ENCODE measurements at places on chromosomes 16 and 17. TPM values are rescaled to one million over a fixed set of nuclear protein-coding genes. Genes with fewer than 3 reads are reported as not detected.

- no peaks in the 10 kb centered on the region for H3K36me3 ChIP-seq
- H3K27me3 ChIP-seq, result peaks cover 37% of the 10 kb centered on the region
- H3K4me3 ChIP-seq, result peak within 1 kb of the TSS; percentile 35
- no peak within 1 kb of the TSS for H3K27ac ChIP-seq
- no peak for DNase-seq
Measured at GRCh38 chr17:48545022-48545375, at the start of gene HOXB2. Gene HOXB2 (minus strand): TSS chr17:48545109. CDS start chr17:48544911, 198 bp downstream.

Gene FBXW10
- not detected for total RNA-seq

Gene PIMREG
- total RNA-seq, result 0.50 TPM

DNA sequence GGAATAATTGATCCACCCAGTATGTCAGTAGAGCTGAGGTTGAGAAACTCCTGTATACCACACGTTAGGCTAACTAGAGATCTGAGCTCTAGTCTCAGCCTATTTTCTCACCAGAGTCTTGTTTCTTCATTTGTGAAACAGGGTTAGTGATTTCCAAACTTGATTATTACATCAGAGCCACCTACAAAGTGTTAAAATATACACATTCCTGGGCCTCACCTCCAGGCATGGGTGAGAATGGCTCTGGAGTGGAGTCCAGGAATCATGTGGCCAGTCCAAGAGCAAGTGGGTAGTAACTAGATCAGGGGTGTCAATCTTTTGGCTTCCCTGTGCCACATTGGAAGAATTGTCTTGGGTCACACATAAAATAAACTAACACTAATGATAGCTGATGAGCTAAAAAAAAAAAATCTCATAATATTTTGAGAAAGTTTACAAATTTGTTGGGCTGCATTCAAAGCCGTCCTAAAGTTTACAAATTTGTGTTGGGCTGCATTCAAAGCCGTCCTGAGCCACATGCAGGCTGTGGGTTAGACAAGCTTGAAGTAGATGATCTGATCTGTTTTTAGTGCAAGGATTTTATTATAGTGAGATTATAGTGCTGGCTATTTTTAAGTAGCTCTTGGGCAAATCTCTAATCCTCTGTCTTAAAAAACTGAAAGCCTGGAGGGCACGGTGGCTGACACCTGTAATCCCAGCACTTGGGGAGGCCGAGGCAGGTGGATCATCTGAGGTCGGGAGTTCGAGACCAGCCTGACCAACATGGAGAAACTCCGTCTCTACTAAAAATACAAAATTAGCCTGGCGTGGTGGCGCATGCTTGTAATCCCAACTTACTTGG, 20.4 kb downstream of the PRCD start:
- H3K4me1 ChIP-seq, result peaks cover 45% of the 10 kb centered on the region
- no peaks in the 10 kb centered on the region for H3K27me3 ChIP-seq
- H3K4me3 ChIP-seq, result peak overlapping the region; percentile 89
- no peak for DNase-seq

Gene KRTAP4-6
- not detected for total RNA-seq

Gene TMEM204
- total RNA-seq, result 4.5 TPM

GRCh38 chr16:23452221-23452571, 793 bp downstream of the COG7 start:
- no peaks in the 10 kb centered on the region for H3K36me3 ChIP-seq
- H3K27ac ChIP-seq, result peak overlapping the region; percentile 79
- peak overlapping the region; percentile 71 for H3K4me3 ChIP-seq
- DNase-seq, result no peak

DNA sequence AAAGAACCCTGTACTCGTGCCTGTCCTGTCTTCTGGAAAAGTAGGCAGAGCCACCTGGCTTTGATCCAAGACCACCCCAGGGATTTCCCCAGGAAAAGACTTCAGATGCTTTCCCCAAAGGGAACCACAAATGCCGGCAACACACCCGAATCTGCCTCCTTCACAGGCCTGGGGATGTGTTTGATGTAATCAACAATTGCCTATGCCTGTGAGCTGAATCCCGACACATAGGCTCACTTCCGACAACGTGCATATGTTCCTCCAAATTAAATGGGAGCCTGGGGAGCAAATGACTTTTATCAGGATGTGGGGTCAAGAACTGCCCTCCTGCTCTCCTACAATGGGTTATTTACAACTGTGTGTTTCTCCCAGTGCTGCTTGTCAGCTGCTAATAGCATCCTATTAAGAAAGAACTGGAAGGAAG, 535.2 kb upstream of the CDH11 start:
- no peak overlapping the region for H3K27ac ChIP-seq
- H3K27me3 ChIP-seq, result no peaks in the 10 kb centered on the region
- no peak for DNase-seq
- H3K36me3 ChIP-seq, result no peaks in the 10 kb centered on the region
- no peaks in the 10 kb centered on the region for H3K4me1 ChIP-seq

DNA sequence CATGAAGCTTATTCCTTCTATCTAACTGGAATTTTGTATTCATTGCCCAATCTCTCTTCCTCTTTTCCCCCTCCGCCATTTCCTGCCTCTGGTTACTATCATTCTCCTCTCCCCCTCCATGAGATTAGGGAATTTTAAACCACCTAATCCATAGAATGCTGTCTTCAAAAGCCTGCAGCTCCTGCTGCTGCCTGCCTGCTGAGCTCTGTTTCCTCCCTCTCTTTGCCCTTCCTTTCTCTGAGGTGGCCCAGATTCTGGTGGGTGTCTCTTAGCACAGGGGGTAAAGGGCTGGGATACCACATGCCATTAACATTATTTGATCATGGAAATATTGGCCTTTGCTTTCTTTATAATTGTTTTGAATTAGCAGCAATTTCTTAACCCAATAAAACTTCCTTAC, 241.6 kb downstream of the CNTNAP4 start:
- no peak overlapping the region for H3K4me3 ChIP-seq
- H3K27ac ChIP-seq, result no peak overlapping the region
- DNase-seq, result no peak
- no peaks in the 10 kb centered on the region for H3K36me3 ChIP-seq
- H3K4me1 ChIP-seq, result no peaks in the 10 kb centered on the region
